Fibroblast of pulmonary artery (primary cell): ENCODE measurements at places on chromosomes 16 and 17.

GRCh38 chr16:83109490-83110125 is 482.8 kb downstream of the CDH13 start:
- no peak for DNase-seq

DNA sequence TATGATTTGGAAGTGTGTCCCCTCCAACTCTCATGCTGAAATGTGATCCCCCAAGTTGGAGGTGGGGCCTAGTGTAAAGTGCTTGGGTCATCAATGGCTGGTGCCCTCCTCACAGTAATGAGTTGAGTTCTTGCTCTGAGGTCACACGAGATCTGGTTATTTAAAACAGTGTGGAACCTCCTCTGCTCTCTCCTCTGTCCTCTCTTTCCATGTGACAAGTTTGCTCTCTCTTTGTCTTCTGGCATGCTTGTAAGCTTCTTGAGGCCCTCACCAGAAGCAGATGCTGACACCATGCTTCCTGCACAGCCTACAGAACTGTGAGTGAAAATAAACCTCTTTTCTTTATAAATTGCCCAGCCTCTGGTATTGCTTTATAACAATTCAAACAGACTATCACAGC is 19.9 kb downstream of the BRIP1 start:
- DNase-seq: no peak

- DNase-seq: peak; percentile 68
Observed at GRCh38 chr17:10099051-10099571, 99.3 kb downstream of the GAS7 start.

- no peak for DNase-seq
Observed at GRCh38 chr17:64657610-64658125, 4.4 kb downstream of the SMURF2 start.

GRCh38 chr17:80468781-80469493 is 7.5 kb downstream of the NPTX1 start:
- no peak for DNase-seq

DNA sequence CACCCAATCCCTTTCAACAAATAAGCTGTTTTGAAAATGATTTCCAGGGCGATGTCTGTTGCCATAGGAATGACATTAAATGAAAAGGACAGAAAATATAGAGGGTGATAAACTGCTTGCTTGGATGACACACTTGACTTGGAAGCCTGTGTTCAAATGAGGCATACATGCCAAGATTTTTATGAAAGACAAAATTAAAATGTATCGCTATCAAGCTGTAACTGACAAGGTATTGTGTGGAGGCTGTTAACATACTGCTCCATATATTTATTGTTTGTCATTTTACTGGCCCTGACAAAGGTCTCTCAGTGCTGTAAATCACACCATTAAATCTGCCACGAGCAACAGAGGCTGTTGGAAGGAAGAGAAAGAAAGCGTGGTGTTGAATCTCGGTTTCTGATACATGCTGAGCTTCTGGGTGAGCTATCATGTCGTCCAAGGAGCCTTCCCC is 456.2 kb upstream of the SALL1 start:
- DNase-seq: no peak

DNA sequence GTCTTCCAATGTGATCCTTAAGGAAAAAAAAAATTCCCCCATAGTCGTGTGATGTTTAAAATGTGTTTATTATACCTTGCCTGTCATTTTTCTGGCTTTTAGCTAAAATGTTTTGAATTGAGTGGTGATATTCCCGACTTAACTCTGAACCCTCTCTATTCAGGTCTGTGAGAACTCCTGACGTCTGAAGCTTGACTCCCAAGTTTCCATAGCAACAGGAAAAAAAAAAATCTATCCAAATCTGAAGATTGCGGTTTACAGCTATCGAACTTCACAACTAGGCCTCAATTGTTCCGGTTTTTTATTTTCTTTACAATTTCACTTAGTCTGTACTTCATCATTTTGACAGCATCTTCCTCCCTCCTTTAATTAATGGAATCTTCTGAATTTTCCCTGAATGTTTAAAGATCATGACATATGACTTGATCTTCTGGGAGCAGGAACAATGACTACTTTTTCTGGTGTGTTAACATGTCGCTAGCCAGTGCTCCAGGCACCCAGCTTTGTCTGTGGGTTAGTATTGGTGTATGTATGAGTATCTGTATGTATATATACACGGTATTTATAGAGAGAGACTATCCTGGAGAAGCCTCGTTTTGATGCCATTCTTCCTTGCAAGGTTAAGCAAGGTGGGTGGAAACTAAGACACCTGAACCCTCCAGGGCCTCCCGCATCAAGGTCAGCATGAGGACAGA is 12.8 kb upstream of the HSBP1 start:
- DNase-seq: no peak

- no peak for DNase-seq
Observed at GRCh38 chr16:1911467-1912214, 6.6 kb downstream of the HS3ST6 start.

DNA sequence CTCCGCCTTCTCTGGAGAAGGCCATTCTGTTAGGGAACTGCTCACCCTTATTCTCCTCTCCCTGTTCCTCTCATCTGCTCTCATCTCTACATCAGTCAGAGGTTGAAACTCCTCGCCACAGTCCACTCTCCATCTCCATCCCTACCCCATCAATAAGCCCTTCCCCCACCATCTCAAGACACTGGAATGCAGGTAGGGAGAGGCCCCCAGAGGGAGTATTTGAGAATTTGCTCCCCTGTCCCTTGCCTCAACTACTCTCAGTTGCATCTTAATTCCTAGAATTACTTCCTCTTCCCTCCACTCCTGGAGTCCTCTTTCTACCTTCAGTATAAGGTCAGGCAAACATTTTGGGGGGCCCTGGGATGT is 2.0 kb upstream of the AATF start:
- no peak for DNase-seq

- DNase-seq: no peak
Observed at GRCh38 chr16:28931801-28932225, at the start of gene CD19. TSS of gene CD19 (plus strand) at chr16:28931971. CDS start at chr16:28932001, 30 bp downstream.

DNA sequence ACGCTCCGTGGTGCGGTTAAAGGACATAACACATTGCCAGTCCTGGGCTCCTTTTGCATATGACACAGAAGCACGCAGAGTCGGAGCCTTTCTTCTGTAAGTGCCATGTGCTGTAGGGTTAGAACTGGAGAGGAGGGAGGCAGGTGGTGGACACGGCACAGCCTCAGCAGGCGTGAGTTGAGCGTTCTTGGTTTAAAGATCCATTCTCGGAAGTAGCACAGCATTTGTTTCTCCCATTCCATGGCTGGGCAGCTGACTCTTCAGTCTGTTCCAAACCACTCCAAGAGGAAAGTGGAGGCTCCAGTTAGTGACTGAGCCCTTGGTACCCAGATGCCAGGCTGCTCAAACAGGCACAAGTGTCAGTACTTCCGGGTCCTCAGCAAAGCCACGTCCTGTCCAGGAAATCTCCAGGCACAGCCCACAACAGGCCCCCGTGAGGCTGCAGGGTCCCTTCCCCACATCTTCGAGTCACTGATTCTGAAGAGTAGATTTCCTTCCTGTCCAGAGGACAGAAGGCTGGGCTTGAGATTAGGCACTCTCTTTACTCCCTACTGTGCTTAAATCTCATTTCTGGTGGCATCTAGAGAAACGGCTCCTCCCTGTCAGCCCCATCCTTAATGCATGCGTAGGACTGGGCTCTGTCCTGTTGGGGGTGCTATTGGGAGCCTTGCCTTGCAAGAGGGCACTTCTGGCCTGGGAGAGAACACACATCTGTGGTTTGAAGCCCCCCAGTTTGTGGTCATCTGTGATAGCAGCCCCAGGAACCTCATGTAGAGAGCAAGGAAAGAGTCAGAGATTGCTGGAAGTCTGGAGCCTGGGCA is 39.6 kb upstream of the NAT9 start:
- no peak for DNase-seq

DNA sequence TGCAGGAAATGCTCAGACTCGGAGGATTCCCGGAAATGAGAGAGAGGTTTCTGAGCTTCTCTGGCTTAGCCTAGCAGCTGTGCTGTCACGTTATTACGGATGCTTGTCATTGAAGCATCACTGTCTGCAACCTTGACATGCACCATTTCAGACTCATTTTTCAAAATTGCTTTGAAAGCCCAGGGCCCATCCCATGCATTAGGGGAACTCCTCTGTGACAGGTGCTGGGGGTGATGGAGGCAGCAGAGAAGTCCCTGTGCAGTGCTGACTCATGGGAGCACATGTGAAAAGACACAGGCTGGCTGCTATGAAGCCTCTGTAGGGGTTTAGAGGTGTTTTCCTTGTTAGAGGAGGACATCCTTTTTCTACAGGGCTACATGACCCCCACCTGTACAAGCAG is 214.0 kb upstream of the MPHOSPH6 start:
- DNase-seq: no peak

GRCh38 chr17:82328141-82328993 is 5.2 kb downstream of the SECTM1 start:
- DNase-seq: no peak

GRCh38 chr16:80720804-80721371 is 83.5 kb downstream of the CDYL2 start:
- DNase-seq: no peak

DNA sequence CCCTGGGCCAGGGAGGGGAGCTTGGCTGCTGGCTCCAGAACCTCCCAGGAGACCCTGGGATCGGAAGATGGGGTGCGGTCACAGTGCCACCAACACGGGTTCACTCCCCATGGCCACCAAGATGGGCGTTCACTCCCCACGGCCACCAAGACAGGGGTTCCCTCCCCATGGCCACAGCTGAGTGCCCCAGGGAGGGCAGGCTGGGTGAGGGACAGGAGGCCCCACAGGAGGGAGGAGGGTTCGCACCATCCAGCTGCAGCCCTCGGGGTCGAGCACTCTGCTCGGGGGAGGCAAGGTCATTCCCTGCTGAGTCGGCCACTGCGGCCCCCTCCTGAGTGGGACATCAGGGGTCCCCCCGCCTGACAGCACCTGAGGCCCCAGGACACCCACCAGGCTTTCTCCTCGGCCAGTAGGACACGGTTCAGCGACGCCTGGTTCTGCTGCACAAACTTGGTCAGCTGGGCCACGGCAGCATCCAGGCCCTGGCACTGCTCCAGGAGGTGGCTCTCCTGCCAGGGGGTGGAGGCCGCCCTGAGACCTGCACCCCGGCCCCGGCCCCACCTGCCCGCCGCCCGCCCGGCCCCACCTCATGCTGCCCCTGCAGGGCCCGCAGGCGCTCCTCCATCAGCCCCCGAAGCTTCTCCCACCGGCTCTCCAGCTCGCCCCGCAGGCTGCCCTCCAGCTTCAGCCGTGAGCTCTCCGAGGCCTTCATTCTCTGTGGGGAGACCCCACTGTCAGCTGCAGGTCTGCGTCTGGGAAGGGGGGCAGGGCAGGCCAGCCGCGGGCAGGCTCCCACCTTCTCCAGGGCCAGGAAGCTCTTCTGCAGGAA is 5.9 kb downstream of the CCDC154 start:
- no peak for DNase-seq

- DNase-seq: no peak
Observed at GRCh38 chr16:81713796-81714195, 65.3 kb upstream of the PLCG2 start.

DNA sequence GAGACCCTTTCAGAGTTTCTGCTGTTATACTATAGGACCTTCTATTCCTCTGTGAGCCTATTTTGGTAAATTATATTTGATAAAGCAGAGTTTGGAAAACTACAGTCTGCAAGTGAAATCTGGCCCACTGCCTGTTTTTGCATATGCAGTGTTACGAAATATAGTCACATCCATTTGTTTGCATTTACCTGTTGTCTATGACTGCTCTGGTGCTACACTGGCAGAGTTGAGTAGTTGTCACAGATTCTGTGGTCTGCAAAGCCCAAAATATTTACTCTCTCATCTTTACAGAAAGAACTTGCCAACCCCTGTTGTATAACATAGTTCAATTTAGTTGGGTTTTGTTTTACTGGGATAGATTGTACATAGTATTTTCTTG is 42.3 kb downstream of the TNRC6A start:
- peak; percentile 27 for DNase-seq

GRCh38 chr16:22945361-22945760 is 131.4 kb downstream of the HS3ST2 start:
- DNase-seq: no peak

- DNase-seq: no peak
Observed at GRCh38 chr16:85081765-85082164, 30.5 kb downstream of the CIBAR2 start.

DNA sequence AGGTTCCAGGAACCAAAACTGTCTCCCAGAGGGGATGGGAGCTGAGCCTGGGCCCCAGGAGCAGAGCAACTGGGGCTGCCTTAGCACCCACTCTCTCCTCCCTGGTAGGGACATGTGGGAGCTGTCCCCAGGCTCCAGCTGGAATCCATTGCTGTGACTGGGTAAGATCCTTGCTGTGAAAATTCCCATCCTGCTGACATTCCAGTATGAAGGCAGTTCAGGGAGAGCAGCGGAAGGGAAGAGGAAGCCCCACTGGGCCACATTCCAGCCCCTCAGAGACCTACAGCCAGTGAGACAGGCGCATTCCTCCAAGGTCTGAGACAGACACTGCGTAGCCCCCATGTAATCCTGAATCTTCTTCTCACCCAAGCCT is 24.2 kb downstream of the MYO18A start:
- peak; percentile 73 for DNase-seq

GRCh38 chr17:72187556-72187955 is 66.7 kb downstream of the SOX9 start:
- peak; percentile 82 for DNase-seq

- no peak for DNase-seq
Observed at GRCh38 chr16:62676306-62676705, 640.1 kb upstream of the CDH8 start.

GRCh38 chr16:9495824-9496223 is 404.4 kb downstream of the HAPSTR1 start:
- DNase-seq: no peak

- DNase-seq: peak; percentile 67
Observed at GRCh38 chr16:72946474-72947194, 101.3 kb downstream of the ZFHX3 start.

GRCh38 chr17:38886643-38887010 is 16.8 kb downstream of the LASP1 start:
- no peak for DNase-seq

DNA sequence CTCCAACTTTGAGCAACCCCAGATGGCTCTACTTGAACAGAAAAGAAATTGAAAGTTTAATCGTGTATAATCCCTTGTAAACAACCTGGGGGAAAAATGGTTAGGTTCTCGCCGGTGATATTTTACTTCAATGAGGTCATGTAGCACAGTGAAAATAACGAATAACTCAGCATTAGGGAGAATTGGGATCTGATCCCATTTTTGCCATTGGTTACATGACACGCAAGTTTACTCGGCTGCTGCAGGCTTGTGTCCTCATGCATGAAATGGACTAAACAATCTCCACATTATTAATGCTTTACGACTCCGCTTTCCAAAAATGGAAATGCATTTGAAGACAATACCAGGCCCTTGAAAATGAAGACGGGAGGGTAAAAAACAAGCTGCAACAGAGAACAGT is 45.5 kb upstream of the LRRC37A3 start:
- no peak for DNase-seq

DNA sequence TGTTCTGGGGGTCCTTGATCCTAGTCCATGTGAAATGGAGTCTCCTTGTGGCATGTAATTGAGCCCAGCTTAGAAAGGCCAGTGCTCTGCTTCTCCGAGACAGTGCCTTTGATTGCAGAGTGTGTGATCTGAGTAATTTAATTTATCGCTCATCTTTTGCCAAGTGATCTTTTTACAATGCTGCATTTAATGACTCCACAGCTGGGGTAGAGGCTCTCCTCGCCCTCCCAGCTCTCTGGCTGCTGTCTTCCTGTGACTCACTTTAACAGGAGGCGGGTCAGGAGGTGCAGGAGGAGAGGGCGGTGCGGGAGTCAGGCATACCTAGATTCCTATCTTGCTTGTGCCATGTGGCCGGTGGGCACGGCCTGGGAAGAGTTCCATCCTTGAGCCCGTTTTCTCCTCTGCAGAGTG is 113.4 kb upstream of the FOXF1 start:
- peak; percentile 72 for DNase-seq
